ENCODE measurements at places on chromosomes 6 and 20.

DNA sequence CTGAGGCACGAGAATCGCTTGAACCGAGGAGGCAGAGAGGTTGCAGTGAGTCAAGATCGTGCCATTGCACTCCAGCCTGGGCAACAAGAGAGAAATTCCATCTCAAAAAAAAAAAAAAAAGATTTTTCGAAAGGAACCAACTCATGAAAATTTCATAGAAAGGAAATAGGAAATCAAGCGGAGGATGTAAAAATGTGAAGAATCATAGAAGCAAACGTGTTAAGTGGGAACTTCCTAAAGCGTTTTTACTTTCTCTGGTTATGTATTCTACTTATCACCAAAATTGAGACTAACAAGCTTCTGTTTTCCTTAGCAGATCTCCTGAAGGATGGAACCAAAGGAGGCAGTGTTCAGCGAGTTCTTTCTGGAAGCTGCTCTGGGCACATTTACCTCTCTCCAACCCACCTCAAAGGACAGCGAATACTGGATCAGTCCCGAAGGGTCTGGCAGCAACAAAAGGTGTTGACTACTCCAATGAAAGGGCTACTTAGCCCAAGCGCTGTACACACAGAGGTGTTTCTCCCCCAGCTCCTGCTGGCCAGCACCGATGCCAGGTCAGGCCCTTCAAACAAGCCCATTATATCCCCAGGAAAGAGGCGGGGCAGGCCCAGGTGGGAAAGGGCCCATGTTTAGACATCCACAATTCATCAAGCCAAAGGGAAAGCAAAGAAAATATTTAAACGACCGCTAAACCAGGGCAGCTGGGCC, 327.5 kb upstream of the JARID2 start:
- no peak for DNase-seq

GRCh38 chr6:130947464-130947863, 115.6 kb downstream of the EPB41L2 start:
- no peak for DNase-seq

GRCh38 chr6:35191889-35192288, 21.9 kb upstream of the SCUBE3 start:
- no peak for DNase-seq

- DNase-seq = no peak
Observed at GRCh38 chr6:103783329-103783728, 1076.4 kb downstream of the HACE1 start.

- DNase-seq = no peak
Observed at GRCh38 chr6:30122515-30122914, 9.6 kb upstream of the TRIM31 start.

DNA sequence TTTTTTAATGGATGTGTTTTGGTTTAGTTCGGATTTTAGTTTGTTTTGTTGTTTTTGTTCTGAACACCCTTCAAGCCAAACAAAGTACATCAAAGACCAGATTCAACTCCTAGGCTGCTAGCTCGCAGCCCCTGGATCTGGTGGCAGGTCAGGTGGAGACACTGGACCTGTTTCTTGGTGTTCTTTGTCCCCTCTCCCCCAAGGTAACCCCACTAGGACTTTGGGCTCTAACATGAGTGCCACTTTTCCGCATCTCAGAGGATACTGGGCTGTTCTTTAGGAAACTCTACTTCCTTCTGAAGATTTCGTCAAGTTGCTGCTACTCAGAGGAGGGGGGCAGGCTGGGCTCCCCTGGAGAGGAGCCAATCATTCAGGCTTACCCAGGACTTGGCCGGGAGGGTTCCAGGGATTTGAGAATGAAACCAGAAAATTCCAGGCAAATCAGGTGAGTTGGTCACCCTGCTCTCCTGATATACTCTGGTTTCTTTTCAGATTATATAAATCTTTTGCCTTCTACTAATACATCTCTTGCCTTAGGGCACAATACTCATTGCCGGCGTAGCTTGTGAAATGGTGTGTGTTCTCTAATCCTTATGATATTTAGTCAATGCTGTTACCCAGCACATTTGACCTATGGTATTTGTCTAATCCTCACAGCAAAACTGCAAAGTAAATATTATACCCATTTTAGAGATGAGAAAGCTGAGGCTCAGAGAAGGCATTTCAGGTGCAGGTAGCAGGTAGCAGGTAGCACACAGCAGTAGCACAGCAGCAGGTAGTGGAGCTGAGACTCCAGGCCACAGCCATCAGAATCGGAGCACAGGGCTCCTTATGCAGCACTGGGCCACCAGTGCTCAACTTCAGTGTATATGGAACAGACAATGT, 291.6 kb downstream of the TSHZ2 start:
- DNase-seq = no peak

DNA sequence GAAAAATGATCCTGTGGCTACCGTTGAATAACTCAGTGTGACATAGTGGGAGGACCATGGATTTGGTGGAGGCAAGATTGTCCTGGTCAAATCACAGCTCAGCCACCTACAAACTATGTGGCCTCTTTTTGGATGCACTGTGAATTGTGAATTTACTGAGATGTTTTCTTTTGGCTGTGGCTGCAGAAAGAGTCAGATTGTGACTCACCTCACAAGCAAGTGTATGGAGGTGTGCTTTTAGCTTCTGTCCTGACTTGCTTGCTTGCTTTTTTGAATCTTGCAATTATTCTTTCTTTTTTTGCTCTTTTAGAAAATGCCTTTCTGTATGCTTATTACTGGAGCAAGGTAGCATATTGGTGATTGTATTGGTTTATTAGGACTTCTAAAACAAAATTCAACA, 122.9 kb upstream of the FOXO3 start:
- DNase-seq = no peak

All from CD4-positive, alpha-beta T cell treated with Interleukin-15 for 1 hour (primary cell).